Activated naive CD4-positive, alpha-beta T cell treated with anti-CD3 and anti-CD28 coated beads, Interleukin-2, amount 10 ng/mL, durations not matched to agents 7 days and 5 days (primary cell): ENCODE measurements at places on chromosomes 16 and 17.

GRCh38 chr17:75587675-75588595 is at the start of gene MYO15B:
TSS of gene MYO15B (plus strand) at chr17:75587800. CDS start at chr17:75588058, 258 bp downstream.
- peak; percentile 61 for DNase-seq

- no peak for DNase-seq
These were observed 2.1 kb downstream of the CLDN7 start for GRCh38 chr17:7260151-7260550.

GRCh38 chr17:49288388-49288787 is 57.8 kb upstream of the PHOSPHO1 start:
- DNase-seq, result no peak

DNA sequence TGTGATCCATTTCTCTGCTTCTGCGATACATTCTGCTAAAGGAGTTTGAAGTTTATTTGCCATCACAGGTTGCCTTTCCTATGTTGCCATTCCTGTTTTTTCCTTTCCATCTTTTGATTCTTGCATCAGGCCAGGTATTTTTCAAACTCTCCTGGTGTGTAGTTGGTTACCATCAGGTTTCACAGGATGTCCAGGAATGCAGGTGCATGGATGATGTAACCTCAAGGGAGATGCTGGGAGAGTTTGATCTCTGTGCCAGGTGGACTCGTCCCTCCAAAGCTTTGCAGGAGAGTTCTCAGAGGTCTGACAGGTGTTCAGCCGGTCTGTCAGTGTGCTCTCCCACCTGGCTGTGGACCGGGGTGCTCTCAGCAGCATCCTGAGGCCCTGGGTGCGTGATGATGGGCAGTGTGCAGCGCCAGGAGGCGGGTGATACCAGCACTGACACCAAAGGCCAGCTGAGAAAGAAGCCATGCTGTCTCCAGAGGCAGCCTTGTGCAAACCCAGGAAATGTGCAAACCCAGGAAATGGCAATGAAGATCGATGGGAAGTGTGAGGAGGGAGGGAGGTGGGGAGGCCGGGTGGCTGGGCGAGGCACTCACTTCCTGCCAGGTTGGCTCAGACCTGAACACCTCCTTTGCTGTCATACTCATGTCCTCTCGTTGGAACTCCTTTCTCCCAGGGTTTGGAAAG is 1.7 kb downstream of the ATP2C2 start:
- DNase-seq, result peak; percentile 39

- no peak for DNase-seq
These were observed 16.4 kb upstream of the CUEDC1 start for GRCh38 chr17:57971572-57971971.

- peak; percentile 11 for DNase-seq
These were observed 10.8 kb upstream of the ADGRG1 start for GRCh38 chr16:57617604-57618111.
